Activated naive CD8-positive, alpha-beta T cell treated with anti-CD3 and anti-CD28 coated beads, Interleukin-2, amount 50 U/mL, for 16 hours (primary cell): ENCODE measurements at places on chromosomes 2 and 18.

DNA sequence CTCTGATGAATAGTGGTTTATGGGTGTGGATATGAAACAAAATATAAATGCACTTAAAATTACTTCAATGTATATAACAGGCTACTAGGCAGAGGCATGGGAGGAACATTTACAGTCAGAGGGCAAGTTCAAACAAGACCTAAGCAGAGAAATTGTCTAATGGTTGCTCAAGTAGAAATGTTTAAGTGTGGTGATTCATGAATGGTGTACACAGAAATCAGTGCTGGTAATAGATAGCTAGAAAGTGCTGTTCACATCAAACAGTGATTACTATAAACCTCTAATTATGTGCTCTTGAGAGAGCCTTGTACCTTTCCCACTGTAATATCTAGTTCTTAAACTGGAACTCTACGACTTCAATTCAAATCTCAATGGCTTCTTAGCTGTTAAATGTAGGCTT, 485.1 kb downstream of the NRXN1 start:
- DNase-seq: no peak

DNA sequence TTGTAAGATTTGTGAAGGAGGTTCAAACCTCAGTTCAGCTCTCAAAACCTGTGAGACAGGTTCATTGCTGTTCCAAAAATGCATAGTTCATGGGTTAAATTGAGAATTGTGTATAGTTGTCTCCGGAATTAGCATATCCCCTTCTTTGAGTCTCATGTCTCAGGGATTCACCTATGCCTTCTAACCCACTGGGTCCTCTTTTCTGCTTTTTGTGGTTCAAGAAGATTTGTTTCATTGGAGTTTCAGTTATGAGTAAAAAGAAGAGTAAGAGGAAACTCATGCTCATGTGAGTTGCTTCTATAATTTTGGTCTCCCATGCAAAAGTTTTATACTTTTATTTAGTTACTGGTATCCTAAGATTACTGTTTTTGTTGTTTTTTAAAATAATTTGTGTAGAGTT, 1219.8 kb upstream of the ZEB2 start:
- DNase-seq: no peak

- DNase-seq: no peak
Measured at GRCh38 chr18:2854875-2855274, 8.1 kb downstream of the EMILIN2 start.

GRCh38 chr18:33866386-33866785, 288.4 kb downstream of the ASXL3 start:
- no peak for DNase-seq

- no peak for DNase-seq
Measured at GRCh38 chr2:30233271-30234009, 2.1 kb downstream of the LBH start.

DNA sequence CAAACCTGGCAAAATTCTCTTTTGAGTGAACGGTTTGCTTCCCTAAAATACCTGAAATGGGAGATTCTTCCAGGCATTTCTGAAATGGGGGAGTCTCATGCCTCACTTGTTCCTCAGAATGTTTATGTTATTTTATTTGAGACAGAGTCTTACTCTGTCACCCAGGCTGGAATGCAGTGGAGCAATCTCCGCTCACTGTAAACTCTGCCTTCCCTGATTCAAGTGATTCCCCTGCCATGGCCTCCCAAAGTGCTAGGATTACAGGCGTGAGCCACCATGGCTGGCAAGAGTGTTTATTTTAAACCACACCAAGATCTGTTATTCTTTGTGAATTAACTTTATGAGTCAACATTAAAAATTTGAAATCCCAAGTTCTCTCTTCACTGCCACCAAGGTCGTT, 6.4 kb upstream of the FHL2 start:
- no peak for DNase-seq

DNA sequence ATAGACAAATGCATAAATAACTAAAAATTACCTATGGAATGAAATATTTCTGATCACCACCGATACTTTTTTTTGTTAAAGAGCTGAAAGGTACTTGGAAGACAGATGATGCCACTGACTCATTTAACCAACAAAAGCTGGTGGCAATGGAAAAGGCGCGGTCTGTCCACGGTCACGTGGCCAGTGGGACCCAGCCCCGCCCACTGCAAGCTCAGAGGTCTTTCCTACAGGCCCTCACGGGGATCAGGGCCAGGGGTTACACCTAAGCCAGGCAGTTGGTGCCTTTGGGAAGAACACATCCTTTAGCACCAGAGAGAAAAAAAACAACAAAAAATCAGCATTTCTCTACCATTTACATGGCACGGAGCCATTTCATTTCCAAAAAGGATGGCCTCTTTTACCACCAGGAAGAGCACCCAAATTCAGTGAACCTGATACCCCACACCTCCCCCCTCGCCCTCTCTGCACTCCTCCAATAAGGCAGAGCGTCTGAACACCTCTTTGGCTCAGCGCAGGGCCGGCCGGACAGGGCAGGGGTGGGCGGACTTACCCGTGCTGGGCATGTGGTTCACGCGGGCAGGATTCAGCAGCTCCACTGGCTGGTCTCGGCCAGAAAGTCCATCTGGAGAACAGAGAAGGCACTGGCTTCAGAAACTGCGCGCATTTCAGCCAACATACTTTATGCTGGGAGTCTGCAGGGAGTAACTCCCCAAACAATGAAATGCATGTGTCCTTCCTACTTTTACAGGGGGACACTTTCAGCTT, 164.6 kb downstream of the HDAC4 start:
- DNase-seq: no peak

GRCh38 chr2:187547353-187547979, 6.8 kb downstream of the TFPI start:
- DNase-seq: no peak

- DNase-seq: no peak
Measured at GRCh38 chr2:160459538-160460332, 33.9 kb downstream of the RBMS1 start.

DNA sequence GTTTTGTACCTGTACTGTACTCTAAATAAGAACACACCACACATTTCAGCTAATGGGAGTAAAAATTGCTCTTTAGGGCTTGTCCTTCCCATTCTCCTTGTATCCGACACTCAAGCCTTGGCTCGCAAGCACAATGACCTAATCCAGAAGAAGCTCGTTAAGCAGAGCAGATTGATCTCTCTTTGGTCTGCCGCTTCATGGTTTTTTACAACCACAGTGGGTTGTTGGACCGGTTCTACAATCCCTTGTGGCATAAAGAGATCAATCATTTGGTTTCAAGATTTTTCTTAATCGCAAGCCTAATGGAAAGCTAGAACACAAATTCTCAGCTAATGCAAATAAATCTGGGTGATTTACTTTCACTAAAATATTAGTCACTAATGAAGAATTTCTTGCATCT, 662.1 kb downstream of the LRP1B start:
- DNase-seq: no peak

DNA sequence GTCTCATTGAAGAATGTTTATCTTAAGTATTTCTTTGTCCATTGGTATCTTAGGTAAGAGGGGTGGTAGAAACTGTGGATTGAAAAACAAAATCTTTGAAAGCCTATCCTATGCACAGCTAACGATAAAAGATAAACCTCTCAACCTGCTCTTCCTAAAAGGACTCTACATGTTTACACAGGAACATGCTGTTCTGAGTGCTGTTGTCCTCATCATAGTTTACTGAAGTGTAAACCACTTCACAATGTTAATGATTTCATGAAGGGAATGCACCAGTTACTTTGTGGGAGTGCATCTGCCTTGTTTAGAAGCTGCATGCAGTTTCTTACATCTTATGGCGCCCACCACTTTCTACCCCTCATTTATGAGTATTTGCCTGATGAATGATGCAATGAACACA, 1.2 kb downstream of the ACMSD start:
- no peak for DNase-seq

DNA sequence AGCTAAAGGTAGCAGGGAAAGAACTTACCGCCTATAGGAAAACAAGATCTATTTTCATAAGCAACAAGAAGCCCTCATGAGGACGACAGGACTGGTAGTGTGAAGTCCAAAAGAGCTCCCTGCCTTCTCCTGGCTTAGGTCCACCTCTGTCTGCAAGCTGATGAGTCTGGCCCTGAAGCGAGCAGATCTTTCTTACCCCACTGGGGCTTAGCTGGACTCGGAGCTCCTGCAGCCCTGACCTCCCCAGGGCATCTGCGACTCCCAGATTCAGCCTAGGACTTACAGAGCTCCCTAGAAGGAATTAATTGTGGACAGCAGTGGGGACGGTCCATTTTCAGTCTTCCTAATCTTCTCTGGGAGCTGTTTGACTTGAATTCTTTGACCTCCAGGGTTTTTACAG, 53.7 kb downstream of the MCFD2 start:
- DNase-seq: no peak

GRCh38 chr18:58438958-58439300, 190.0 kb downstream of the ALPK2 start:
- no peak for DNase-seq

GRCh38 chr2:125961739-125962138, 694.2 kb upstream of the GYPC start:
- DNase-seq: no peak
